ENCODE measurements at places on chromosomes 7 and 10.

DNA sequence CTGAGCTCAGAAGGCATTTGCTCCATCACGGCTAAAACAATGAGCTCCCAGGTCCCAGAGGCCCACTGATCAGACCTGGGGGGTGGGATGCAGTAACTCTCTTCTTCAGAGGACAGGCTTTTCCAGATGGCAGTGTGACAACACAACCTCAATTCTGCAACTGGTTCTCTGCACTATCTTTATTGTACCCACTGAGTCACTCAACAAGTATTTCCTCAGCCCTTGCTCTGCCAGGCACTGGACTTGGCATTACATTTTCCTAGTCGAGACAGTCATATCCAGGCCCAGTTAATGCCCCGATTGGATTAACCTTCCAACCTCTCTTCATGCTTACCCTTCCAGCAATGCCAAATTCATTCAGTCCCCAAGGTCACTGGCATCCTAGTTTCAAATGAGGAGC is 72.6 kb downstream of the JAZF1 start:
- DNase-seq: no peak

DNA sequence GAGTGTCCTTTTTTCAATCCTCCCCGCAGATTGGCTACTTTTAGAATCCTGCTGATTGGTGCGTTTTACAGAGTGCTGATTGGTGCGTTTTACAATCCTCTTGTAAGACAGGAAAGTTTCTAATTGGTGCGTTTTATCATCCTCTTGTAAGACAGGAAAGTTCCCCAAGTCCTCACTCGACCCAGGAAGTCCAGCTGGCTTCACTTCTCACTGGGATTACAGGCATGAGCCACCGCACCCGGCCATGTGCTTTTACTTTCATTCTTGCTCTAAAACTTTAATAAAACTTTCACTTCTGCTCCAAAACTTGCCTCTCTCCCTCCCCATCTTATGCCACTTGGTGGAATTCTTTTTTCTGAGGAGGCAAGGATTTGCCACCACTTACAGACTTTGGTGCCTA is 17.0 kb upstream of the WAPL start:
- no peak for DNase-seq

- DNase-seq: no peak
These were observed 121.9 kb downstream of the ANK3 start for GRCh38 chr10:60267802-60268201.

DNA sequence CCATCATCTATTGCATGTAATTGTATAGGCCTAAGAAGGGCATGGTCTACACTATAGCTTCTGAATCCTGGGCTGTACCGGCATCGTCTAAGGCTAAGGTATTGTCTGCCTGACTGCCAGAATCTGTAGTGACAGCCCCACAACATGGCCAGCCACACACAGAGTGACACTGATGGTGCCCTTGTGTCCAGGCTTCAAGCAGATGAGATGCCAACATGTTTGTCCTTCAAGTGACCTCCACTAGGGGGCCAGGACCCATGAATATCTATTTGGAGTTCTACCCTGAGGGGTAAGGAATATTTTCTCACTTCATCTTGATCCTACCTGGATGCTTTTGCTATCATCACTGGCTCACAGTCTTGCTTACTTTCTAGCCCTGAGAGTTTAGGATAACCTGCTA is 1.5 kb downstream of the CYP3A7 start:
- DNase-seq: peak; percentile 37

GRCh38 chr10:116465546-116465945 is 37.9 kb downstream of the PNLIPRP3 start:
- DNase-seq: no peak

DNA sequence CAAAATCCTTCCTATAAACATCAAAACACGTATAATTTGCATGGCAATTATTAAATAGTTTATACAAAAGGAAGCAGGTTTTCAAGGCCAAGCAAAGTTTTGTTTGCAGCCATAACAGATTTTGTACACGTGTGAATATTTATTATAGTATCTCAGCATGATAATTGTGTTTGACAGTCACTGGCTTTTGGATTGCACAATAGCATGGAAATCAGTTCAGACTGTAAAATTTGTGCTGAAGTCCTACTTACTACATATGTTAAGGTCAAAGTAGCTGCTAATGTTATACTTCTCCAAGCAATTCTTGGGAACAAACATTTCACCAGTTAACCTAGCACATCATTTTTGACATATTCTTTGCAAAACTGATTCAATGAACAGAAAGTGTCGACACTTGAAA is 287.6 kb upstream of the POM121L12 start:
- no peak for DNase-seq

DNA sequence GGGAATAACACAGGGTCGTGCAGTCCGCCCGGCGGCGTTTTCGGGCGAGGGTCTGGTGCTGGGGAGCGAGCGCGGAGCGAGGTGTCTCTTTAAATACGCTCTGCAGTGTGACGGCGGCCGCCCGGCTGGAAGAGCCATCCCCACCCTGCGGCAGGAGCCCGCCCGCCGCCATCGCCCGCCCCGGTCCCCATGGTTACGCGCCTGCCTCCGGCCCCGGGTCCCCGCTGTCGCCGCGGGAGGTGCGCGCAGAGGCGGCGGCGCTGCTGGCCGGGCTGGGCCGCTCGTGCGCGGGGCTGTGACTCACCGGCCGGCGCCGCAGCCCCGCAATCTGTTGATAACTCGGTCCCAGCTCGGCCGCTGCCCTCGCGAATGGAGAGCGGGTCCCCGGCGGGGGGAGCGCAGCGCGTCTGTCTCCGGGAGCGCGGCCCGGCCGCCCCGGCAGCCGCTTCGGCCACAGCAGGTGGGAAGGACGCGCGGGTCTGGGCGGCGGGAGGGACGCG is at the start of gene ADGRA1:
ADGRA1 (plus strand) TSS at position 246 of the 500 bp plus-strand sequence. CDS start 986 bp downstream, outside the sequence.
- peak; percentile 32 for DNase-seq

DNA sequence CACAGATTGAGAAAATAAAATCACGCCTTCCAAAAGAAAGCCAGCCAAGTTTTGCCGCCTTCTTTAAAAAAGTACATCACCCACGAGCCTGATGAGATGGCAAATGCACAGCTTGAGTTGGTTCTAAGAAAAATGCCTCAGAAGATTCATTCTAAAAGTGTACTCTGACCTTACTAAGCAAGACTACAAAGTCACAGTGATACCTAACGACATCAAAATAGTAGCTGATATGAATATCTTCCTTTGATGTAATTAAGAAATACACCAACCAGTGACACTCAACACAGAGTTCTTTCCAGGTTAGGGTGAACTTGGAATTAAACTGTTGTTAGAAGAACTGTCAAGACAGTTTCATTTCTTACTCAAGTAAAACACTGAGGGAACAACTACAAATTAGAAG is 78.0 kb upstream of the AMPH start:
- no peak for DNase-seq

- peak; percentile 78 for DNase-seq
These were observed 34.7 kb downstream of the GSDME start for GRCh38 chr7:24722386-24723177.

DNA sequence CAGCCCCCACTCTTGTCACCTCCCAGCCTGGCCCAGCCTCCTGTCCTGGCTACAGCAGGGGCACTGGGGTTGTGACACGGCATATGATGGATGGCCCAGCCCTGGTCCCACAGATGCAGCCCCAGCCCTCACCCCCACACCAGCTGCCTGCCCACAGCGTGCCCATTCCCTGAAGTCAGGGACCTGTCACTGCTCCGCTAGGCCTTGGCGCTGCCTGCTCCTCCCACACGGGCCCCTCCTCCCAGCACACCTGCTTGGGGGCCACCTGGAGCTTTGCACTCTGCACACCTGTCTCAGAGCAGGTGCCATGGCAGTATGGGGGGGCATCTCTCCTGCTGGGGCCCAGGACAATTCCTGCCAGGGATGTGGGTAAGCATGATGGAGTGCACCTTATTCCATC is 3.5 kb downstream of the GCK start:
- DNase-seq: no peak

DNA sequence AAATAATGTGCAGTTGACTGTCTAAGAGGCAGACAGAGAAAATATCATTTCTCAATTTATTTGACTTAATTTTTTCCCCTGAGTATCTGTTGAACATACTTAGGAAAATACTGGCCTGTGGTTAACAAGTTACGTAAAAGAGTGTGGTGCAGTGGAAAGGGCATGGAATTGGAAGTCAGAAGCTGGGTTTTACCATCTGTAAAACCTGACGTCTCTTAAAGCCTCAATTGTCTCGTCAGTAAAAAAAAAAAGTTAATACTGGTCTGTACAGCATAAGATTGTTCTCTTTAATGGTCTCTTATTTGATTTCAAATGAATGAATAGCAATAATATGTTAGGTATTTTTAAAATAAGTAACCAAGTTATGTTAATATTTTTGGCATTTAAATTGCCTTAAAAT is 67.8 kb downstream of the PHTF2 start:
- DNase-seq: no peak

DNA sequence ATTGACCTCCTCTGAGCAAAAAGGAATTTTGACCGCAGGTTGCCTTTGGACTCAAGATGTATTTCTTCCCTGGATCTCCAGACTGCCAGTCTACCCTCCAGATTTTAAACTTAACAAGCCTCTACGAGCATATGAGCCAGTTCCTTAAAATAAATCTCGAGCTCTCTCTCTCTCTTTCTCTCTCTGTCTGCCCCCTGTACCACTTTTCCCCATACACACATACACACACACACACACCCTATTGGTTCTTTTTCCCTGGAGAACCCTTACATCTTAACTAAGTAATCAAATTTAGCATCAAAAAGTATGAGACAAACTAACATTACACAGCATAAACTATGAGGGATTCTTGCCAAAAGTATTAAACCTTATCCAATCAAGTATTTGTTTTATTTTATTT is 11.4 kb downstream of the BCAP29 start:
- no peak for DNase-seq

GRCh38 chr10:8712656-8713055 is 658.2 kb downstream of the GATA3 start:
- DNase-seq: peak; percentile 52

GRCh38 chr10:11168423-11169090 is 150.9 kb downstream of the CELF2 start:
- no peak for DNase-seq

DNA sequence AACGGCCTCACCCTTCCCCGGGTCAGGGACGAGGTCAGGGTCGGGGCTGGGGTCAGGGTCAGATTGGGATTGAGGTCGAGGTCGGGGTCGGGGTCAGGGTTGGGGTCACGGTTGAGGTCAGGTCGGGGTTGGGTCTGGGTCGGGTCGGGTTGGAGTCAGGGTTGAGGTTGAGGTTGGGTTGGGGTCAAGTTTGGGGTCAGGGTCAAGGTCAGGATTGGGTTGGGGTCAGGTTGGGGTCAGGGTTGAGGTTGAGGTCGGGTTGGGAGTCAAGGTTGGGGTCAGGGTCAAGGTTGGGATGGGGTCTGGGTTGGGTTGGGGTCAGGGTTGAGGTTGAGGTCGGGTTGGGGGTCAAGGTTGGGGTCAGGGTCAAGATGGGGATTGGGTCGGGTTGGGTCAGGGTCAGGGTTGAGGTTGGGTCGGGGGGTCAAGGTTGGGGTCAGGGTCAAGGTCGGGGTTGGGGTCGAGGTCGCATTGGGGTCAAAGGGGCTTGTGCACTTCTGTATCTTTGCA is 131.4 kb downstream of the VIPR2 start:
- DNase-seq: no peak

GRCh38 chr10:122939856-122940543 is 14.0 kb downstream of the C10orf88 start:
- no peak for DNase-seq

- no peak for DNase-seq
These were observed 203.4 kb upstream of the AGR3 start for GRCh38 chr7:17085186-17085585.

GRCh38 chr10:102752934-102753664 is 9.4 kb downstream of the WBP1L start:
- peak; percentile 83 for DNase-seq
